Left renal pelvis (tissue), 4 donors: ENCODE measurements at places on chromosomes 5 and 9. TPM values are rescaled to one million over a fixed set of nuclear protein-coding genes. Genes with fewer than 3 reads are reported as not detected.
A peak's percentile ranks its signal among the peaks of the same experiment; 100 is the strongest.

P4HA2 gene
- polyA plus RNA-seq: 24.8 TPM

PCDHGA11 gene
- 4.5 TPM for polyA plus RNA-seq

DEPDC1B gene
- polyA plus RNA-seq: 27.4 TPM

CSNK1A1 gene
- 206 TPM for polyA plus RNA-seq

DNA sequence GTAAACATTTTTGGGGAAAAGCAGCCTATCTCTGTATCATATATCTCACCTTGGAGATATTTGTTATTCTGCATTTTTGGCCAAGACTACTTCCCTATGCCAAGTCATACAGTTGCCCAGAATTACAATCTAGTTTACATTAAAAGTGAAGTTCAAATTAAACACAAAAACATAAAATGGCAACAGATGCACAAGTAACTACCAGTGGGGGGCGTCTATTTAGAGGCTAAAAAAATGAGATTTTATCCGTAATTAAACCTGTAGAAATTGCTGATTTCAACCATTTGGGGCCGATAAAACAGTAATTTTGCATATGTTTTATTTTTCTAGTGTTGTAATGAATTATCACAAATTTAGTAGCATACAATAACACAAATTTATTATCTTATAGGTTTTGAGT lies 787.1 kb upstream of the CHD1 start:
- DNase-seq: no peak

DNA sequence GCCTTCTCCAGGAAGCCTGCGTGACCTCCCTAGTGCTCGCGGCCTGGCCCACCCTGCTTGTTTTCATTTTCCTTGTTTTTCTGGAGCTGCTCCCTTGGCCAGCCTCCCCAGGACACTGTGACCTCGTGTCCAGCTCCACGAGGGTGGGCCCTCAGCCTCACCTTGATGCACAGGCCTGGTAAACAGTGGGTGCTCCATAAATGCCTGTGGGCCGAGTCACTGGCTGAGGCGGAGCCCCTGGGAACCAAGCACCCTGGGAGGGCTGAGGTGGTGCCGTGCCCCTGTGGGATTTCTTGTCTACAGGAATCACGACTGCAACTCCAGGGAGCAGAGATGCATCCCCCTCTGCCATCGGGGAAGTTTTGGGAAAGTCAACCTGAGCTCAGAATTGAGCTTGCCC lies 17.2 kb downstream of the FAM163B start:
- DNase-seq: no peak

DNA sequence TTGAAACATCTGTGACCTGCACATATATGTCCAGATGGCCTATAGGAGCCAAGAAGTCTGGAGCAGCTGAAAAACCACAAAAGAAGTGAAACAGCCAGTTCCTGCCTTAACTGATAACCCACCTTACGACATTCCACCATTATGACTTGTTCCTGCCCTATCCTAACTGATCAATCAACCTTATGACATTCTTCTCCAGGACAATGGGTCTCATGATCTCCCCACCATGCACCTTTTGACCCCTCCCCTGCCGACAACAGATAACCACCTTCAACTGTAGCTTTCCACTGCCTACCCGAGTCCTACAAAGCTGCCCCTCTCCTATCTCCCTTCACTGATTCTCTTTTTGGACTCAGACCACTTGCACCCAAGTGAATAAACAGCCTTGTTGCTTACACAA lies 233.8 kb downstream of the CCDC171 start:
- DNase-seq: no peak

DNA sequence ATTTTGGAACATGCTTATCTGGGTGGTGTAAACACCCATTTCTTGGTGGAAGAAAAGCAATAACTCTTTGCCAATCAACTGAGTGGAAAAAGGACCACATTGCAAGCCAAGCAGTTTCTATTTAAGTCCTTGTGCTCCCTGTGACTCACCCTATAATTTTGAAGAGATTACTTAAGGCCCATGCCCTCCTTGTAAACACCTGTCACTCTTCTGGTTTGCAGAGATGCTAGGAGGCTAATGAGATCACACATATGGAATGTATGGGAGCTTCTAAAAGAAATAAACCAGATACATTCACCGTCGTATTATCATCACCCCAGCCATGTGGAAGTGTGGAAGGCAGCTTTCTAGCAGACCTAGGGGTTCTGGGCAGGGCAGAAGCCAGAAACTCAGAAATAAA lies 337.1 kb downstream of the GADD45G start:
- DNase-seq: no peak

DNA sequence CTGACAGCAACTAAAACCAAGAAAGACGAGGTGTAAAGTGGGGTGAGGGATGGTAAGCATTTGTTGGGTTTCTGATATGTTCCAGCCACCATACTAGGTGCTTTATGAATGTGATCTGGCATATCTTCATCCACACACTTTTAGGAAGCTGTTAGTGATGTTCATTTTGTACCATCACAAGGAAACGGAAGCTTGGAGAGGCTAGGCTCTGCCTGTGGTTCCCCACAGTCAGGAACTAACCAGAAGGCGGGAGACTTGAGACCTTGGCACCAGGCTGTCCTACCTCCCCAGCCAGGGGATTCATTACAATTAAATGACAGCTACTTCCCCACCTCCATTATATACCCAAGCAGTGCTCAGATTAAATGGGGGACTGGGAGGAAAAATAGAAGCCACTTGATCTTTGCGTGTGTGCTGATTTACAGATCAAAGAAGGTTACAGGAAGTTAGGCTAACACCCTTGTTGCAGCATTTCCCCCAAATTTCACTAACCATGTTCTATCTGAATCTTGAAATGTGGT lies 43.0 kb downstream of the SFXN1 start:
- no peak for DNase-seq

DNA sequence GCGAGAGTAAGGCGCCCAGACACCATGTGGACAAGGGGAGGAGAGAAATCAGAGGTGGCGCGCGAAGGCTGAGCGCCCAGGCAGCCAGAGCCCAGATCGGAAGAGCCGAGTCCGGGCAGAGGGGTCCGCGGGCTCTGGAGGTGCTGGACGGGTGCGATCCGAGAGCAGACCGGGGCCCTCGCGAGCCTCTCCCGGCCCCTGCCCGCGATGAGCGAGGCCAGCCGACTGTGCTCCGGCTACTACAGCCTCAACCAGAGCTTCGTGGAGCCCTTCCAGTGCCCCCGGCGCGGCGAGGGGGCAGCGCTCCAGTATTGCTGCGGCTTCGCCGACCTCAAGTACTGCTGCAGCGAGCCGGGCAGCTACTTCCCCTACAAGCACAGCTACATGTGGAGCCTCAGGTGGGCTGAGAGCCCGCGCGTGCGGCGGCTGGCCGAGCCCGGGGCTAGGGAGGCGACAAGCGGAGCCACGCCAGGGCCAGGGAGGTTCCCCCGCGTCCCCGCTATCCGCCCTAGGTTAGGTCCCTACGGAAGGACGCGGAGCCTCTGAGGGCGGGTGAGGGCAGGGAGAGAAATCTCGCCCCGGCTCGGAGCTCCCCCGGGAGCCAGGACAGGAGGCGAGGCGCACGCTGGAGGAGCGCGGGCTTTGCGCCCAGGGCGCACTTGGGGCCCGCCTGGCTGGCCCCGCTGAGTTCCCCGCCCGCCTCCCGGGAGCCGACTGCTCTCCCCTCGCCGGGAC lies at the start of gene SHISAL2B:
Gene SHISAL2B (plus strand): TSS at position 87 of the 735 bp plus-strand sequence. CDS start 121 bp downstream, at position 208.
- peak; percentile 8 for DNase-seq

DNA sequence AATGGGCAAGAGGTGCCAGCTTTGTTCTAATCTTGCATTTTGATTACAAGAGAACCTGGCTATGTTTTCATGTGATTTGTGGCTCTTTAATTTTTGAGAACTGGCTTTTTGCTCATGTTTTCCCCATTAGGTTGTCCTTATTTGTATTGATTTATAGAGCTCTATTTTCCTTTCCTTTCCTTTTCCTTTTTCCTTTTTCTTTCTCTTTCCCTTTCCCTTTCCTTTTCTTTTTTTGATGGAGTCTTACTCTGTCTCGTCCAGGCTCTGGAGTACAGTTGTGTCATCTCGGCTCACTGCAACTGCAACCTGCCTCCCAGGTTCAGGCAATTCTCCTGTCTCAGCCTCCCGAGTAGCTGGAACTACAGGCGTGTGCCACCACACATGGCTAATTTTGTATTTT lies 55.5 kb downstream of the GPBP1 start:
- no peak for DNase-seq

- DNase-seq: no peak
Observed at GRCh38 chr5:54325610-54326311, 15.4 kb upstream of the ARL15 start.

GRCh38 chr9:112520656-112521055 lies 34.0 kb downstream of the KIAA1958 start:
- DNase-seq: no peak

GRCh38 chr5:111739416-111739815 lies 17.6 kb downstream of the NREP start:
- no peak for DNase-seq

- DNase-seq: no peak
Observed at GRCh38 chr9:130728721-130729120, 35.1 kb downstream of the EXOSC2 start.

- DNase-seq: no peak
Observed at GRCh38 chr9:3856592-3856991, 330.8 kb upstream of the RFX3 start.

GRCh38 chr5:58963821-58964220 lies 380.9 kb downstream of the RAB3C start:
- DNase-seq: no peak

DNA sequence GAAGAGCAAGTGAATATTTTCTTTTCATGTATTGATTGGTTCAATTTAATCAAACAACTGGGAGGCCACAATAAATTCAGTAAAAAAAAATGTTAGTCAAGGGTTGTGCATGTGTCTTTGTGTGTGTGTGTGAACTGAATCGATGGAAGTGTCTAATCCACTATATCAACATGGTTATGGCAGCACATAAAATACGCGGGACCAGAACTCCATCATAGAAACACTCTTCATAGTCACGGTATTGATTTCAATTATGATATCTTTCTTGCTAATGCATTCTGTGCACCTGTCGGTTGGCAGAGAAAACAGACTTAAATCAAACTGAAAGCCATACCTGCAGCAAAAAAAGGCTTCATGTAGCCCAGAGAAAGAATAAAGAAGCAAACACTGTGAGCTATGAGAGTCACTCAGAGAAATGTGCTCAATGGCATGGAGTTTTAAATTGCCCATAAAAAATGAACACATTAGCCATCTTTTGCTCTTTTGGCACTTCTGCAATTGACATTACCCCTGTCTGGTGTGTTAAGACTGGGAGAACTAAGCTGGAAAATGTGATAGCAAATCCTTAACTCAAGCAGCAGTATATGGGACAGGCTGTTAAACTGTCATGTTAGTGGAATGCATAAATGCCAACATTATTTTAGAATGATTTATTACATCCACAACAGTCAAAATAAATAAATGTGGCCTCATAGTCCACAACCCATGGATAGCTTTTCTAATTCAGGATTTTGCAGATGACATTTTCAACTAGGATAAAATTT lies 642.4 kb upstream of the C9orf72 start:
- no peak for DNase-seq
